ENCODE measurements at places on chromosomes 3 and 15. TPM values are rescaled to one million over a fixed set of nuclear protein-coding genes. Genes with fewer than 3 reads are reported as not detected.

CHRNA7 gene
- 3.8 TPM for total RNA-seq

MINAR1 gene
- 1.0 TPM for total RNA-seq

SERINC4 gene
- 0.38 TPM for total RNA-seq

CAPN7 gene
- total RNA-seq: 10.6 TPM

GPR62 gene
- not detected for total RNA-seq

HACL1 gene
- total RNA-seq: 52.0 TPM

HYAL1 gene
- total RNA-seq: 5.4 TPM

KIF23 gene
- total RNA-seq: 68.6 TPM

FRMD5 gene
- 2.4 TPM for total RNA-seq

IRAK2 gene
- 0.83 TPM for total RNA-seq

ROPN1B gene
- total RNA-seq: 0.41 TPM

CHRNA5 gene
- 10.0 TPM for total RNA-seq

ADAMTS9 gene
- total RNA-seq: 5.6 TPM

GRCh38 chr3:141239511-141240281 is 8.1 kb downstream of the PXYLP1 start:
- DNase-seq: no peak

- DNase-seq: no peak
These were observed 2.8 kb upstream of the FAM131A start for GRCh38 chr3:184334470-184335158.

DNA sequence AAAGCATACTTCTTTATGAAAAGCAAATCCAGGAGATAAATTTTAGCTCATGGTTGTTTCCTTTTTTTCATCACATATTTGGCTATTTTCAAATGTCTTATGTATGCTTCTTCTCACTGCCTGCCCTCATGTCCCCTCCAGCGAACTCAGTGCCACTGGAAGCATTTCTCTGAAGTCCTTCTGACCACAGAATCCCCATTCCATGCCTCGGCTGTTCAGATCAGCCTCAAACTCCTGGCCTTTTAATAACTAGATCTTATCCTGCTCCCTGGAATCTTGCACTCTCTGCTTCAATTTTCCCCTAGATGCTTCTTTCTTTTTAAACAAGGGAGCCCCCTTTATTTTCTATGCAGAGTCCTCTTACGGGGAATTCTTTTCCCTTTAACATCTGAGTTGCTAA is 10.1 kb downstream of the ETV5 start:
- no peak for DNase-seq

GRCh38 chr3:50486219-50486888 is 17.1 kb downstream of the CACNA2D2 start:
- no peak for DNase-seq

GRCh38 chr3:129441782-129442181 is 1.8 kb downstream of the IFT122 start:
- peak; percentile 21 for DNase-seq

DNA sequence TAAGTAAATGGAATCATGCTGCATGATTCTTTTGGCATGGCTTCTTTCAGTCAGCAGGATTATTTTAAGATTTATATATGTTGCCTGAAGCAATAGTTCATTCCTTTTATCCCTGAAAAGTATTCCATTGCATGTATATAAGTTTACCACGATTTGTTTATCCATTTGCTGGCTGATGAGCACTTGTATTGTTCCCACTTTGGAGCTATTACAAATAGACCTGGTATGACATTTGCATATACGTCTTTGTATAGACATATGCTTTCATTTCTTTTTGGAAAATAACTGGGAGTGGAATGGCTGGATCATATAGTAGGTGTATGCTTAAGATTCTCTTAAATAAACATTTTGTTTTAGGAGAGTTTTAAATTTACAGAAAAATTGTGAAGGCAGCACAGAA is 79.3 kb upstream of the CBLB start:
- no peak for DNase-seq

DNA sequence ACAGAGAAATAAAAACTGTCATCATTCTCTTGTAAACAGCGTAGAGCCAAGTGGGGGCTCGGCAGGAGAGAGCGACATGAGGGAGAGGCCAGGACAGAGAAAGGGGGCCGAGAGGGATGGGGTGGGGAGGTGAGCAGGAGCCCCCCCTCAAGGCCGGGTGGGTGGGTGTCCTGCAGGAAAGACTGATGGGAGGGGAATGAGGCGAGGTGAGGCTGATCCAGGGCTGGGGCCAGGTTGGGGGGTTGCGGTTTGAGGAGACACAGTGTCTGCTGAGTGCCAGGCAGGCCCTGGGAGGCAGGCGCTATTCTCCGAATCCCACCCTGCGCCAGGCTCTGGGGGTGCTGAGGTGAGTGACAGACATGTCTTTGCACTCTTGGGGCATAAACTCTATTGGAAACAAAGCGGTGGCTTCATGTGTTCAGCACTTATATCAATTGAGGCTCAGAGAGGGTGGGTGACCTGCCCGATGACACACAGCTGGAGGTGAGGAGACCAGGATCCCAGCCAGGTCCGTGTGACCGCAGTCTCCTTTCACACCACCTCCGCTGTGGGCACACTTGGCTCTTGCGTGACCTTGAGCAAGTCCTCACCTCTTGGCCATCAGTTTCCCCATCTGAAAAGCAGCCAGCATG is 19.6 kb upstream of the CSPG4 start:
- DNase-seq: peak; percentile 51

- DNase-seq: no peak
These were observed 45.3 kb upstream of the PPP4R2 start for GRCh38 chr3:72951259-72951722.

DNA sequence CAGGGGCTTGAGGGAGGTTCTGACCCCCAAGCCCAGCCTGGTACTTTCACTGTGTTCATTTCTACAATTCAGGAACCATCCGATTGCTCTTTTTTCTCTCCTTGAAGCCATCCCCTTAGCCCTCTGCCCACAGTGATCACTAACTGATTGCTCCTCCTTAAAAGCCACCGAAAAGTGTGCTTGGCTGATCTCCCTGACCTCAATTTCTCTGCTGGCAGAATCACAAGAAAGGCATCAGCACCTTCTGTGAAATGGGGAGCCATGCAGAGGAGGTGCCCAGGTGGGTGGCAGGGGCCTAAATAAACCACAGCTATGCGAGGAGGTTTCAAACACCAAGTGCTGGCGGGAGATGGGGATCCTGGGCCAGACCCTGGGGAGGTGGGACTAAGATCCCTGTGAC is 56.2 kb downstream of the SRGAP3 start:
- no peak for DNase-seq

- DNase-seq: no peak
These were observed 45.6 kb downstream of the MFSD1 start for GRCh38 chr3:158847452-158847821.

- no peak for DNase-seq
These were observed 153.2 kb downstream of the CTNNB1 start for GRCh38 chr3:41352510-41352909.

- no peak for DNase-seq
These were observed 62.9 kb upstream of the VGLL4 start for GRCh38 chr3:11706604-11707003.

- peak; percentile 96 for DNase-seq
These were observed at the start of gene TMEM108 for GRCh38 chr3:133038089-133038730. Gene TMEM108 (plus strand): TSS chr3:133038391.

GRCh38 chr15:39896846-39897245 is 23.2 kb downstream of the GPR176 start:
- DNase-seq: no peak

- no peak for DNase-seq
These were observed 49.4 kb downstream of the CHCHD6 start for GRCh38 chr3:126753191-126754160.

DNA sequence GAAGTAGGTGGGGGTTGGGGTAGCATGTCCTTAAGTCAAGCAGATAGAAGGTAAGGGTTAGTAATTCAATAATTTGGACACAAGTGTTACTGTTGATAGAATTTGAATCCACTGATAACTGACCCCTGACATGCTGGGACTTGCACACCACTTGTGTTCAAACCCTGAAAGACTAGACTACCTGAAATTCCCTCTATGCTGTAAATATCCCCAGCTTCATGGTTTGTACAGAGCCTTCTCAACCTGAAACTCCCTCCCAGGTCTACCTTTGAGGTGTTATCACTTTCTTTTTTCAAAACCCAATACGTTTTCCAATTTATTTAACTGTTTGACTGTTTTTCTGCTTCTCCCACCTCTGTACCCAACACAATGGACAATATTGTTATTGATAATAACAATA is 459.6 kb downstream of the NLGN1 start:
- no peak for DNase-seq

GRCh38 chr15:90588427-90588826 is 58.7 kb downstream of the CRTC3 start:
- DNase-seq: no peak

GRCh38 chr15:54605556-54605955 is 591.2 kb downstream of the RSL24D1 start:
- no peak for DNase-seq

DNA sequence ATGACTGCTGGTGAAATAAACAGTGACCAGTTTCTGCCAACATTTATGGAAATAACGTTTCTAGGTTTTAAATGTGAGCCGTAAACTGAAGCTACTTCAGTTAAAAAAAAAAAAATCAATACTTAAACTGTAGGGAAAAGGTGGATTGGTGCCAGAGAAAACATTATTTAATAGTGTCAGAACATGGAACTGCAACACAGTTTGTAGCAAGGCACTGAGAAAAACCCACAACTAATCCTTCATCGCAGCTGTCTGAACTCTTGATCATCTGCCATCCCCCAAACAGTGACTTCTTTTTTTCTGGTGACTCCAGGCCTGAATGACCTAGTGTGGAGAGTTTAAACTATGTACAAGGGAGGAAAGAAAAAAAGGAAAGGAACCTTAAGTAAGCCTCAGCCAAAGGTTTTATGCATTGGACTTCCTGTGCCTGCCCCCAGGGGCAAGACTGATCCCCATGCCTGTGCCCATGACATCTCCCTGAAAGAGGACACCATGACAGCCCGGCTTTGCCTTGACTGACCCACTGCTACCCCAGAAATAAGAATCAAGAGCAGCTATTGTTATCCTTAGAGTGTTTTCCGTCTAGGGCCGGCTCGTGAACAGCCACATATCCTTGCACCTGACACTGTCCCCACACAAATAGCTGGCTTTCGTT is 33.1 kb downstream of the CRTAP start:
- no peak for DNase-seq

GRCh38 chr3:179921500-179921899 is 115.2 kb downstream of the PEX5L start:
- DNase-seq: no peak

DNA sequence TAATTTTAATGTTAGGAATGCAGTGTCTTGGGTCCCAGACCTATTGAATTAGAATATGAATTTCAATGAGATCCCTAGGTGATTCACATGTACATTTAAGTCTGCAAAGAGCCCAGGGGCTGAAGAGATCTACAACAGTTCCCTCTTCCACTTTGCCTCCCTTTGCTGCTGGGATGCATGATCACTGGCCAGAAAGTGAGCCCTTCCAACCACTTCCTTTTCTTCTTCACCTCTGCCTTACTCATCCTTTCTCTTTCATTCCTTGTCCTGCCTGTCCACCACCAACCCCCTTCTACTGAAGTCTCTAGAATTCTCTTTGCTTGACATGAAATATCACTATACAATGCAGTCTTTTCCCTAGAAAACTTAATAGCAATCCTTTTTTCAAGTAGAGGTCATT is 222.4 kb upstream of the LRIG1 start:
- no peak for DNase-seq

DNA sequence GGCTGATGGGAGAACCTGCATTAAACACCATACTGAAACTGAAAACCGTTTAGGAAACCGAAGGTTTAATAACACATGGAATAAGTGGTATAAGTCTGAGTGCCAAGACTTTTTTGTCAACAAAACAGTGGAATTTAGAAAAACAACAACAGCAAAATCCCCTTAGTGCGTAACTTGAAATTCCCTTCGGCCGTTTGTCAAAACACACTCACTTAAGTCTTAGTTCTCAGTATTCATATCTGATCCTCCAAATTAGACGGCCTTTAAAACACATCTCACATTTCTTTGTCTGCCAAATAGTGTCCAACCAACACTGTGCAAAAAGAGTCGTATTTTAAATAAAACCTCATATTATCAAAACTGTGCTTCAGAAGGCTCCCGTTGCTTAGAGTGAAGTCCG is 64.5 kb downstream of the LRCH3 start:
- DNase-seq: no peak

- DNase-seq: no peak
These were observed 156.7 kb upstream of the SMAD3 start for GRCh38 chr15:66908744-66909095.

DNA sequence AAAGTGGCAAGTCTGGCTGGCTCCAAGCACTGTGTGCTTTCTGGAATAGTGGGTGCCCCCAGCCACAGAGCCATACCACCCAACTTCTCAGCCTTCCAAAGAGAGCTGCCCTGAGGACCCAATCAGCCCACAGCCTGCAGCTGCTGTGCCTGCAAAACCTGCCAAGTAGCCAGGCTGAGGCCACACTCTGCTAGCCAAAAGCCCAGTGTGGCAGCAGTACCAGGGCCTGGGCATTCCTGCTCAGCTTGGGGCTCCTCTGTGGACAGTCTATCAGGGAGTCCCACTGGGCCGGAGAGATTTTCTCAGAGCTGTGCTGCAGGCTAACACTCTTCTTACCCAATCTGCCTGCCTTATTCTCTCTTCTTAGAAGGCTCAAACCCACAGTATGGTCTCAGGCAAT is 136.5 kb downstream of the TPRA1 start:
- no peak for DNase-seq

- peak; percentile 41 for DNase-seq
These were observed 28.7 kb upstream of the PIGZ start for GRCh38 chr3:196997311-196997710.

- DNase-seq: no peak
These were observed 40.5 kb downstream of the CCDC12 start for GRCh38 chr3:46935989-46936558.

GRCh38 chr3:171718493-171719185 is 91.6 kb downstream of the PLD1 start:
- DNase-seq: peak; percentile 37

DNA sequence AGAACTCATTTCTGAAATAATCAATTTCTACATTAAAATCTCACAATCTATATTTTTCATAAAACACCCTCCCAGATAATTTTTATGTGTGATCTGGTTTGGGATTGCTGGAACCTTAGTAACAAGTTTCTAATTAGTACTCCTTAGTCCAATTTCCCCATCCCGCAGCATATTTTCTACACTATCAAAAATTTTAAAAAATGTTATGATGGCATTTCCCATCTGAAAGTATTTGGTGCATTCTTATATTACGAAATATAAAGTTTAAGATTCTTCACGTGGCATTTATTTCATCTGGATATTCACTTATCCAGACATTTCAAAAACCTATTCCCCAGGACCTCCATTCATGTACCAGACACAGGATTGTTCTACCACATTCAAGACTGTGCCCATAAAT is 1.5 kb downstream of the OR5H14 start:
- DNase-seq: no peak

DNA sequence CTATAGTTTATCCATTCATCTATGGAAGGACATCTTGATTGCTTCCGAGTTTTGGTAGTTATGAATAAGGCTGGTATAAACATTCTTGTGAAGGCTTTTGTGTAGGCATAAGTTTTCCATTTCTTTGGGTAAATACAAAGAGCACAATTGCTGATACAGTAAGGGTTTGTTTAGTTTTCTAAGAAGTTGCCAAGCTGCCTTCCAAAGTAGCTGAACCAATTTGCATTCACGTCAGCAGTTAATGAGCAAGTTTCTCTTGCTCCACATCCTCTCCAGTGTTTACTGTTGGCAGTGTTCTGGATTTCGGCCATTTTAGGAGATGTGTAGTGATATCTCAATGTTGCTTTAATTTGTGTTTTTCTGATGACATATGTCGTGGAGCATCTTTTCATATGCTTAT is 34.2 kb downstream of the GABRA5 start:
- no peak for DNase-seq

GRCh38 chr3:126210606-126211005 is 30.2 kb upstream of the ALDH1L1 start:
- no peak for DNase-seq
